ENCODE measurements at places on chromosomes 3 and 15.

- DNase-seq, result no peak
Observed at GRCh38 chr15:63497642-63498467, 6.5 kb upstream of the USP3 start.

GRCh38 chr3:115194476-115194875, 47.4 kb upstream of the ZBTB20 start:
- no peak for DNase-seq

- DNase-seq, result no peak
Observed at GRCh38 chr3:42773409-42773751, 327 bp upstream of the CCDC13 start.

- DNase-seq, result no peak
Observed at GRCh38 chr15:73879426-73879825, 6.1 kb downstream of the TBC1D21 start.

DNA sequence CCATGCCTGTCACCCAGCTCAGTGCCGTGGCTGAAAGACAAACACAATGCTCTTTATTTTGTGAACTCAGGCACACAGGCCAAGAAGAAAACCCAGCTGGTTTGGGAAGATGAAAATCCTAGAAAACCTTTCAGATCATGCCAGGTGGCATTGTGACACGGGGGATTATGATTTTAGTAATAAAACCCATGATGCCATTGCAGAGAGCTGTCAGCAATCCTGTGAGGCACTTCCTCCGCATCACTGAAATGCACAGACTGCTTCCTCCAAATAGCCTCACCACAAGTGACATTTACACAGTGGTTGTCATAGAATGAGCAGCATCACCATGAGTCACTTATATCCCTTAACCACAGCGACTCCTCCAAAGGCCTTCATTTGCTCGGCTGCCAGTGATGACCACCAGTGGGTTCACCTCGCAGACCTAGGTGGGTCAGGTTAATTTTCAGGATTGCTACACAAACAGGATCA, 22.7 kb downstream of the ABHD6 start:
- peak; percentile 74 for DNase-seq

DNA sequence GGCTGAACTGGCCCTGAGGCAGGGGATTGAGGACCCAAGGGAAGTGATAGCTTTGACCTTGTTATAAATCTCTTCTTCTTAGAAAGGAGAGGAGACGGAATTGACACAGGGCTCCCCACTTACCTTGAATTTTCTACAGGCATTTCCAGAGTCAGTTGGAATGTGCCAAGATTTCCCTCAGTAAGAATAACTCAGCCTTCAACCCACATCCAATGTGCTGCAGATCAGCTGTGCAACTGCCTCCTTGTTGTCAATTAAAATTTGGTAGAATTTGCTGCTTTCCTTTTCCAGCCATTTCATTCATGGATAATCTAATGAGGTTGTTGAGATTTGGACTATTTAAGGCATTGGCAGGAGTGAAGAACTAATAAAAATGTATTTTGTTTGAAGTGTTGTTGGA, 14.6 kb downstream of the MED12L start:
- DNase-seq, result no peak

- DNase-seq, result peak; percentile 17
Observed at GRCh38 chr3:41369838-41370237, 170.5 kb downstream of the CTNNB1 start.

- no peak for DNase-seq
Observed at GRCh38 chr3:169227911-169228310, 435.6 kb downstream of the MECOM start.

DNA sequence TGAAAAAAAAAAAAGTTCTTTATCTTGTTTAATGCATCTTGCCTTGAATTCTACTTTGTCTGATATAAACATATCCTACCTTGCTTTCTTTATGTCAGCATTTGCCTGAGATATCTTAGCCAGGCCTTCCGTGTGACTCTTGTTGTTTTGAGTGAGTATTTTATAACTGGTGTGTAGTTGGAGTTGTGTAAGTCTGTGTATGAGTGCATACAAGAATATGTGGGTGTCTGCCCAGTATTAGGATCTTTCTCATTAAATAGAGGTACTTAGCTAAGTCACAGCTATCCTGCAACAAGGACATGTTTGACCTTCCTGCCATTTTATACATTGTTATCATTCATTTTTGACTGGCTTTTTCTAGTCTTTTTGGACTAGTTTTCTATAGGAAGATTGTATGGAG, 22.5 kb upstream of the TSPAN3 start:
- no peak for DNase-seq

- peak; percentile 84 for DNase-seq
Observed at GRCh38 chr3:100993309-100993708, at the start of gene ABI3BP. Gene ABI3BP (minus strand): TSS chr3:100993421. CDS start chr3:100993384, 37 bp downstream.

DNA sequence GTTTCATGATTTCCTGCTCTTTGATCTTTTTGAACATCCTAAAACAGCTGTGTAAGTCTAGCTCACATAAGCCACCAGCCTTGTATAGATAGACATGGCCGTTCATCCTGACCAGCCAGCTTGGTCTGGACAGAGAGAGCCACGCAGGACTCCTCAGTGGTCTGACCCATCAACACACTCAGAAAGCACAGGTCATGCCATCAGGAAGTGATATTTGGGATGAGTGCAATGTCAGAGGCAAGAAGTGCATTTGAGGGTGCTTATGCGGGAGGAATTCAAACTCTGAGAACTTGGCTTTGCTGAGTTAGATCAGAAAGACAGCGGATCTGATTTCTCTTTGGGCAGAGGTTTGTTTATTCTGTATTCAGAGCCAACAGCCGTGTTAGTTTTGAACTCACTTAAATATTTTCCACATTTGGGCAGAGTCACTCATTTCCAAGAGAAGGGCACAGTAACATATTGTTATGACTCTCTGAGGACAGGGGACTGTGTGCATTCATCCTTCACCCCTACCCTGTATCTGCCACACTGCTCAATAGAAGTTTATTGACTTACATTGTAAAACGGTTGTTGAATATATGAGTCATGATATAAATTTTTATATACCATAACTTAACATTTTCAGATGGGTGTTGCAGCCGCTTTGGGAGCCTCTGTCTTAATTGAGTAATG, 225.3 kb upstream of the LYSMD4 start:
- no peak for DNase-seq

- no peak for DNase-seq
Observed at GRCh38 chr3:188049606-188050530, 104.1 kb upstream of the LPP start.

GRCh38 chr3:146421819-146422759, 47.3 kb downstream of the PLSCR2 start:
- DNase-seq, result peak; percentile 37

GRCh38 chr3:105773291-105773690, 95.5 kb downstream of the CBLB start:
- DNase-seq, result no peak

DNA sequence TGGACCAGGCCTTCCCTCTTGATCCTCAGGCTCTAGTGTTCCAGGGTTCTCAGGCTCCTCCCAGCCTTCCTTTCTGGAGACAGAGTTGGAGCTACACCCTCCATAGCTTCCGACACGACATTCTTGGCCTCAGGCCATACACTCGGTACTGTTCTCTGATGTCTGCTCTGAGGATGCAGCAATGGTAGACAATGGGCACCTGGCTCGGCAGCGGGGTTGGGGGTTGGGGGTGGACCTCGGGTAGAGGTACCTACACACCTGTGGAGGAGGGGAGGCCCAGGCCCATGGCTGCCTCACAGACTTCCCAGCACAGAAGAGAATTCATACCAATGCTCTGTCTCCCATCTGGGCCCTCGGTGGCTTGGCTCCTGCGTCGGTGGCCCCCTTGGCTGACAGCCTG, 21.4 kb downstream of the CCDC13 start:
- no peak for DNase-seq

DNA sequence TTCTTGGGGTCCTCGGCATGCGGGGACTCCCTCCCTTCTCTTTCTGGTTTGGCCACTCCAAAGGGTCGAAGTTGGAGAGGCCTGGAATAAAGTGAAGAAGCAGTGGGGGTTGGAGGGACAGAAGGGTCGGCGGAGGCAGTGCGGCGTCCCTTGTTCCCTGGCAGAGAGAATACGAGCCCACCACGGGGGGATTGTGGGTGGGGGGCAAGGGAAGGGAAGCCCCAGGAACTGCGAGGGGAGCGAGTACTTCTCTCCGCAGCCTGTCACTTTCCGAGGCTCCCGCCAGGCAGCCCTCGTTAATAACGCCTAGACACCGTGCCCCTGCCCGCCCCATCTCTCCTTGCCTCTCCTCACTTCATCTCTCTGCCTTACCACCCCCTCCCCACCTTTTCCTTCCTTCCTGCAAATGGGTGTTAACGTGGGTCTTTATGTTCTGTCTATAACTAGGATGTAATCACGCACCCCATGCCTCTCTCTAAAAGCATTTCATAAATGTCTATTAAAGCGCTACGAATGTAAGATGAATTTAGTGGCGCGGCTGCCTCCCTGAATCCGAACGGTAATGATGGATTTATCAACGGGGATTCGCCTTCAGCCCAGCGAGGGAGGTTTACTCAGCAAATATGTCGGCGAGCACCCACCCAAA, 13.7 kb downstream of the NR2F2 start:
- DNase-seq, result no peak

DNA sequence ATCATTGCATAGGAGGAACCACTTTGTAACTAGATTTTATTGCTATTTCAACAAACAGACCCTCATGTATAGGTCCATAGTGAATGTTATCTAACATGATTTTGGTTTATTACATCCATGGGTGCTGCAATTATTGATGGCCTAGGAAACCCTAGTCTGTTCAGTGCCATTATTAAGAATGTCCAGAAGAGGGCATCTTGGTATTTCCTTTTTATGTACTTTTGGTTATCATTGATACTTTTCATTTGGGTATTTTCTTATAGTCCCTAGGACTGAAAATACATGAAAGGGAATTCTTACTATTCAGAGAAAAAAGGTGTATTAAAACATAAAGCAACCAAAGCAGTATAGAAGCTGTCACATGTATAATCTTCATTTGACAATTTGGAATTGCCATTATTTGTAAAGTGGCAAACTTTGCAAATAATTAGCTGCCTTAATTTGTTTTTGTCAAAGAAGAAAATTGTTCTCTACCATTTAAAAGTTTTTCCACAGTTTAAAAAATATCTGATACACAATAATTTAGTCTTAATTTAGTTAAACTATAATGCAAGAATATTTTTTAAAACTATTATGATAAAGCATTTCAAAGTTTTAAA, 48.7 kb downstream of the CNOT10 start:
- peak; percentile 62 for DNase-seq

DNA sequence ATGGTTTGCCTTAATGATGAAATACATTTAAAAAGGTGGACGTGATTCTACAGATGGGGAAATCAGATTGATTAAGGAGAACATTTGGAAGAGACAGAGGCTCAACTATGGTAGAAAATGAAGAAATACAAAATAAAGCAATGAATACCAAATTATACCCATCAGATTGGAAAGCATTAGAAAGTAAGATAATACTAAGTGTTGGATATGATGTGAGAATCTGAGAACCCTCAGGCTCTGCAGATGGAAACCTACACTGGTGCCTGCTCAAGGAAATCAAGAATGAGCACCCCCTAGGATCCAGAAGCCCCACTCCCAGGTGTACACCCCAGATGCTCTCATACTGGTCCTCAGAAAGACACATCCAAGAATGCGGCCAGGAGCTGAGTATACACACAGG, 4.6 kb downstream of the FAM174B start:
- DNase-seq, result no peak

GRCh38 chr15:28164876-28165275, 65.8 kb upstream of the OCA2 start:
- no peak for DNase-seq

DNA sequence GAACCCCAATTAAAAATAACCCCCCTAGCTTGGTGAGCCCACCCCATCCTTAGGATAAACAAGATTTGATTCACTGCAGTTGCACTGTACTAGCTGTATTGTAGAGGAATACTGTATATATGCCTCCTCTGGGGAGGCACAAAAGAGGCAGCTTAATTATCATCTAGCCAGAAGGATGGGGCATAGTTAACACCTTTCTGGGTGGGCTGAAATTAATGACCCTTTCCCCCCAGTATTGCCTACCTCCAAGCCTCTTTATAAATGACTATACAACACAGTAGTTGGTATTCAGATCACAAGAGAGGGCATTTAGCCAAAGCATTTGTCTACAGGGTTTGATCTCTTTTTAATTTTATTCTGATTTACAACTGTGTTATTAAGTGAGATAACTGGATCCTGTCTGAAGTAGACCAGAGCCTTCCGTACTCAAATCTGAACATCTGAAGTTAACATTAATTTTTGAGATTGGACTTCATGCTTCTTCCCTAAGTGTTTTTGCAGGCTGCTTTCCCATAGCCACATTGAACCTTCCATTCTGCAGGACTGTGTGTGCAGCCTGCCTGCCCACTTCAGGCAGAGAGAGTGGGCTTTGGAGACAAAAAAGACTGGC, 807.0 kb upstream of the ARRDC4 start:
- DNase-seq, result no peak

- no peak for DNase-seq
Observed at GRCh38 chr3:142897807-142898206, 8.9 kb upstream of the PCOLCE2 start.

DNA sequence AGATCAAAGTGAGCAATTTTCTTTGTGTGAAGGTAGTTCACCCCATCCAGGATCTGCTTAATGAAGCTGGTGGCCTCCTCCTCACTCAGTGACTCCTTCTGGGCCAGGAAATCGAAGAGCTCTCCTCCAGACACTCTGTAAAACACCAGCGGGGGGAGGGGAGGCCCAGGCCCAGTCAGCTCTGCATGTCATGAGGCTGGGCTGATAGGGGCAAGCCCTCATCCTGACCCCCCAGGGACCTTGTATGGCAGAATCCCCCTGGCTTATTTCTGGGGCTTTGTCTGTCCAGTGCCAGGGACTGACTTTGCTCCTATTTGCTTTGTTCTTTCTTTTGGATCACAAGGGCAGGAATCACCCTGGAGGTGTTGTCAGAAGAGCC, 74.9 kb downstream of the DAPK2 start:
- DNase-seq, result no peak

GRCh38 chr3:27557411-27557810, 73.2 kb upstream of the SLC4A7 start:
- no peak for DNase-seq

DNA sequence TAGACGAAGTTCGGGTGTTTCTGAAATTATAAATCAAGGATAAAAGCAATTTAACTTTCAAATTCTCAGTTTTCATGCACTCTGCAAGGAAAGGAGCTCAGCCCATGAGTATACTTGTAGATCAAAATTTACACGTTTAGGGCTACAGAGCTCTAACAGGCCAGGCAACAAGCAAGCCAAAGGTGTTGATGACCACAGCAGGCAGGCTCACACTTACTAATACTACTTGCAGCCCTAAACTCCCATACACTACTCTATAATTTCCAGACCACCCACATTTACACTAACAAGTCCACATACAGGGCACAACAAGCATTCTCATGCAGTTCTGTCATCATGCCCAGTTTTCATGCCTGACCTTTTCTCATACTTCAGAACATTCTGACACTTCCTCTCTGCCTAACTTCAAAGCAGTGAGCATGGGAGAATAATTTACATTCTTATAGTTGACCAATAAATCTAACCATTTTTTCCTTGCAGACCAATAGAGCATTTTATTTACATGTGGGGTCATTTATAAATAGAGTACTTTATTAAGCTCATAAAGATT, 124.7 kb upstream of the FRMD4B start:
- peak; percentile 28 for DNase-seq

- DNase-seq, result peak; percentile 25
Observed at GRCh38 chr15:63018639-63019038, 23.9 kb upstream of the TPM1 start.

- peak; percentile 89 for DNase-seq
Observed at GRCh38 chr3:170869645-170870593, at the start of gene RPL22L1. Gene RPL22L1 (minus strand): TSS chr3:170870195. CDS start chr3:170870167, 28 bp downstream.

GRCh38 chr3:184806567-184807271, 5.2 kb upstream of the VPS8 start:
- no peak for DNase-seq
